ENCODE measurements at places on chromosomes 5 and 9.

DNA sequence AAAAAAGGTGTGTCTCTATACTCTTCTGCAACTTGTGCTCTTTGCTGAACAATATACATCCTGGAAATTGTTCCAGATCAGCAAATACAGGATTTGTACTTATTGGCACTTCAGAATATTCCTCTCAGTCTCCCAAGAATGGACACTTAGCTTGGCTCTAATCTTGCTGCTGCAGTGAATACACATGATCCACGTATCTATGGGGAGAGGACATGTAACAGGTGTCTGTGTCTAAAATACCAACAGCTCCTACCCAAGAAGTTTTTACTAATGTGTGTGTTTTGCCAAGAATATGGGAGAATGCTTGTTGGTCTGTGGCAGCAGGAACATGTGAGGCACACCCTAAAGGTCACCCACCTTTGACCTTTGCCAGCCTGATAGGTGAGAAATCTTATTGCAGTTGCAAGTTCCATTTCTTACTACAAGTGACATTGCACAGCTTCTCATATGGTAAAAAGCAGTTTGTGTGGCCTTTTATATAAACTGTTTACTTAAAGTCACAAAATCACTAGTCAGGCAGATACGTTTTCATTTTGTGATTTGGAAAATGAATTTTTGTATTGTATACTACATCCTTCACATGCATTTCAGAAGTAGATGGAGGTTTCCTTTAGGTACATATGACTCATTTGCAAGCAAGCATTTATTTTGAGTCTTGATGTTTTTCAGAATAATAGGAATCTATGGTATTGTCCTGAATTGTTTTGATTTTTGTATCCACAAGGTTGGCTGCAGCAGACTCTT lies 35.8 kb downstream of the PHF2 start:
- DNase-seq, result no peak

DNA sequence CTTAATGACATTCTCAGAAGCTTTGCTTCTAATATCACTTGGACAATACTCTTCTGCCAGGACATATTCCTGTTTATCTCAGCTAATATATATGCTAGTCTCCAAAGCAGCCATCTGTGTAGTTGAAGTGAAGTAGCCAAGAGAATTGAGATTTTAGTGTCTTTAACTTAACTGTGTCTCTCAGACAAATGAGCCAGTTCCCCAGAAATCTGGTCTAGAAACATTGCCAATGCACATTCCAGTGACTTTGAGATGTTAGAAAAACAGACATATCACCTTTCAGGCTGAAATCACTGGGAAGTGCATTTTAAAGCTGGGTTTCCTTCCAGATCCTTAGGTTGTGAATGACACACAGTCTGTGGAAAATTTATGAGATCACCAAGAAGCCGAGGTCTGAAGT lies 114.6 kb downstream of the MTX3 start:
- DNase-seq, result no peak

- DNase-seq, result no peak
Observed at GRCh38 chr5:147359581-147359980, 124.8 kb downstream of the STK32A start.

DNA sequence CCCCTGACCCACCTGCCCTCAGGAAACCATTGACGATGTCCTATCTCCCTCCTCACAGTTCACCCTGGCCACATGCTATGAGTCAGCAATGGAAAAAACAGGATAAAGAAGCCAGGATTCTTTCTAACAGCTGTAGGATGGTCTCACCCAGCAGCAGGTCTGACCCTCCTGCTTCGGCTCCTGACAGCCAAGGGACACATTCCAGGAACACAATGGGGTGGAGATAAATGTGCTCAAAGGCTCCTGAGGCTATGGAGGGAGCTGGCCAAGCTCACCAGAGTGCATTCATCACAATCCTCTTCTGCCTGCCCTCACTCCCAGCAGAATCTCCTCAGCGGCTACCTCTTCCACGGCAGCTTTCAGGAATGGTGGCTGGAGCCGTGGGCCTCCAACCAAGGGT lies 170.3 kb downstream of the PJA2 start:
- DNase-seq, result no peak

DNA sequence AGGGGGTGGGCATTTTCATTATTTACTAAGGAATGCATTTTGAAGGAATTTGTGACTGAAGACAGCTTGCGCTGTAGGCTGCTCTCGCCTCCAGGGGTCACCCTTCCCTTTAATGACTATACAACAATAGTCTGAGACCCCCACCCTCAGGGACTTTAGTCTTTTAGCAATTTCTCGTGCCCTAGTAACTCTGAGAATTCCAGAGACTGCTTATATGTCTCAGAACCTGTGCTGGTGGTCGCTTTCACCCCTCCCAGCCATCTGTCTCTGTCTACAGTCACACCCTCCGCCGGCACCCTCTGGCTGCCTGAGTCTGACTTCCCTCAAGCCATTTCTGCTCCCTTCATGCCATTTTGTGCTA lies 671.4 kb downstream of the NR2F1-AS1 start:
- DNase-seq, result no peak

- no peak for DNase-seq
Observed at GRCh38 chr5:158473016-158473635, 614.2 kb upstream of the CLINT1 start.

DNA sequence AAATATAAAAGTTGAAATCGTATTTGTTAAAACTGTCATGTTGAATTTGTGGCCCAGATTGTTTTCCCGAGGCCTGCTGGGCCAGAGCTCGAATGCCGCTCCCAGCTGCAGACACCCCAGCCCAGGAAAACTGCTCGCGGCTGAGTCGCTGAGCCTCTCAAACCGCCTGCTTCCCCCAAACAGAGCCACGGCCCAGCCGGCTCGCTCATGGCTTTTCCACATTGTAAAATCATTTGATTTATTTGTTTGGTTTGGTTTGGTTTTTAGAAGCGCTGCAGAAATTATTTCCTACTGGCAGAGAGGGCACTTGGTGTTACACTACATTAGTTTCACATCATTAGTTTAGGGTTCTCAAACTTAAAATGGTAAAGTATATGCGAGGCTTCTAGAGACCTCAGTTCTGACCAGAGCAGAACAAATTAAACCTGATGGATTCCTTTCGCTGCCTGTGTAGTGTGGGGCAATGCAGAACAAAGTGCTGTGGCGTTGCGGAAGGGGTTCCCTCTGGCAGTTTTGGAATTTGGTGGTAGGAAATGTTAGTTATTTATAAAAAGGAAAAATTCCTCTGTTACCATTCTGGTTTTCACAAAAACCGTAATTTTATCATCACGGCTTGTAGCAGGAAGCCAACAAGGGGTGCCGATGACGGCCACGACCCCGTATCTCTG lies 156.5 kb upstream of the PITX1 start:
- no peak for DNase-seq

DNA sequence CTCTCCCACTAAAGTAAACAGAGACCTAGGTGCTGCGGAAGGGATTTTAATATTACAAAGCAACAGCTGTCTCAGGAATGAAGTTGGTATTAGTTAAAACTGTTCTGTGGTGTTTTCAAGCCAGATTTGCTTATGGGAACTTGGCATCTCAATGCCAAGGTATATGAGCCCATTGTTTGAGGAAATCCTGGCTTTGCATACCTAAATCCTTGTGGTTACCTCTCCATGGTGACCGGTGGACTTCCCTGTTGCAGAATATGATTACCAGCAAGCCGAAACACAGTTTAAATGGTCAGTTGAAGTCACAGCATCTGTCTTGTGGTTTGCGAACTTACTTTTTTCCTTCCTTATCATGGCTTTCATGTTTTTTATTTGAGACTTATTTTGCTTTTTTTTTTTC lies 62.3 kb upstream of the TXNDC8 start:
- DNase-seq, result no peak

DNA sequence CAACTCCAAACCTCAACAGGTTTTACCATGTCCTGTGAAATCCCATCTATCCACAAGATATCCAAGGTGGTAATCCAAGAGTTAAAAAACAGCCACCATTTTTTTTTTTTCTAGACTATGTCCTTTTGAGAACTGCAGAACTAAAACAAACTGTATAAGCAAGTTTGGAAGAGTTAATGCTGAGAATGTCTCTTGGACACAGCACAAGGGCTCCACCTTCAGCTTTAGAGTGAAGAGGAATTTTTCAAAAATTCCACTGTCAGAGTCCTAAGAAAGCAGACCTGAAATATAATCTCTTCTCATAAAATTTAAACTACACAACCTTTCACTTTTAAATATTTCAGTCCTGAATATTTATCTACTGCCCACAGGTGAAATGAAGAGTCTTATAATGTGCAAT lies 167.8 kb upstream of the CCNG1 start:
- no peak for DNase-seq

GRCh38 chr5:9888501-9888901 lies 258.4 kb upstream of the TAS2R1 start:
- DNase-seq, result no peak

DNA sequence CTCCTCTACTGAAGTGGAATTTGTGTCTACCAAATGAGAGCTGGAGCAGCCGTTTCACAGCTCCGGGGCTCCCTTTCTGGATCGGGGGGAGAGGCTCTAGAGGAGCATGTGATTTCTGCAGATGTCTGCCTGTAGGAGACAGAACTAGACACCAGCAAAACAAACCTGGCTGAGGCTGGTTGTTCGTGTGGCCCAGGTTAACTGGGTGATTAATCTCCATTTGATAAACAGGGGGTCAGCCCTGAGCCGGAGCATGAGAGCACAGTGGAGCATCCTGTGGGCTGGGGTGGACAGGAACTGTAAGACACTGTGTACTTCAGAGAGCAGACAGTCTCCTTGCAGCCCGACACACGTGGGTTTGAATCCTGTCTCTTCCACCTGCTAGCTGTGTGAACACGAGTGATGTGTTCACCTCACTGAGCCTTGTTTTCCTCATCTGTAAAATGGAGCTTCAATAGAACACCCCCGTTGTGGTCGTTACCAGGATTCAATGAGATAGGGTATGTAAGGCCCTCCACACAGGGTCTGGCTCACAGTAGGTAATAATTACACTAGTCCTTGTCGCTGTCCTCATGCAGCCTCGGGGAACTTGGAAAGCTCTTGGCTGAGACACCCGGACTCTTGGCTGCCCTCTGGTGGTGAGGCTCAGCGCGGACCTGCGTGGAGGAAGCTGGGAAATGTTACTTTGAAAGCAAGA lies 12.9 kb downstream of the CXCL14 start:
- peak; percentile 92 for DNase-seq

DNA sequence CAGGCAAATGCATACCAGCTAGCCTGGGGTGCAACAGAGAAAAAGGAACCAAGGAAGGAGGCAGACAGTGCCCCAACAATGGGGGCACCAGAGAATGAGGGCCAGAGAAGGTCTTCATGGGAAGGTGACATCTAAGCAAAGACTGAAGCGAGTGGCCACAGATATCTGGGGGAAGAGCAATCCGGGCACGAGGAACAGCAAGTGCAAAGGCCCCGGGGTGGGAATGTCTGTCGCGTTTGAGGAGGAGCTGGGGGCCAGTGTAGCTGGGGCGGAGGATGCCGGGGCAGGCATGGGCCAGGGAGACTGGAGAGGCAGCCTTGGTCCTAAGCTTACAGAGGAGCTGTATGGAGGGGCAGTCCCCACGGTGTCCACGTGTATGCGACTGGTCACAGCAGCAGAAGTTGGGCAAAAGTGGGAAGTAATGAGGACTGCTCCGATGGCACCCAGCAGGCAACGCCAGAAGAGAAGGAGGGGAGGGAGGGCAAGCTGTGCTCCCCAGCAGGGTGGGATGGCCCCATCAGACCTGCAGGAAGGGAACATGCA lies 19.1 kb downstream of the EEIG1 start:
- peak; percentile 51 for DNase-seq

GRCh38 chr5:72366324-72366976 lies 46.3 kb downstream of the PTCD2 start:
- peak; percentile 75 for DNase-seq

DNA sequence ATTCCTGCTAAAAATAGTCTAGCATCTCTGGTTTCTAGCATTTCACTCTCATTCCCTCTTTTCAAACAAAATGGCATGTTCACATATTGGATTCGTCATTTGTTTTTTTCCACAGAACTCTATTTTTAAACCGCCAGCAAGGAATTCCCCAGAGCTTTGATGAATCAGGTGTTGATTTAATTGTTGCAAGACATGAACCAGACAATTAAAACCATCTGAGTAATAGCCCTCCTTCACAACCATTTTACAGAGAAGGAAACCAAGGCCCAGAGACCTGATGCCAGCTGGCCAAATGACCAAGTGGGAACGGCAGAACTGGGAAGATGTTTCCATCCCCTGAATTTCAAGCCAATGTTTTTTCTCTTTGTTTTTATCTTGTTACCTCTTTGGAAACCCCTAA lies 167.0 kb downstream of the CAAP1 start:
- no peak for DNase-seq

DNA sequence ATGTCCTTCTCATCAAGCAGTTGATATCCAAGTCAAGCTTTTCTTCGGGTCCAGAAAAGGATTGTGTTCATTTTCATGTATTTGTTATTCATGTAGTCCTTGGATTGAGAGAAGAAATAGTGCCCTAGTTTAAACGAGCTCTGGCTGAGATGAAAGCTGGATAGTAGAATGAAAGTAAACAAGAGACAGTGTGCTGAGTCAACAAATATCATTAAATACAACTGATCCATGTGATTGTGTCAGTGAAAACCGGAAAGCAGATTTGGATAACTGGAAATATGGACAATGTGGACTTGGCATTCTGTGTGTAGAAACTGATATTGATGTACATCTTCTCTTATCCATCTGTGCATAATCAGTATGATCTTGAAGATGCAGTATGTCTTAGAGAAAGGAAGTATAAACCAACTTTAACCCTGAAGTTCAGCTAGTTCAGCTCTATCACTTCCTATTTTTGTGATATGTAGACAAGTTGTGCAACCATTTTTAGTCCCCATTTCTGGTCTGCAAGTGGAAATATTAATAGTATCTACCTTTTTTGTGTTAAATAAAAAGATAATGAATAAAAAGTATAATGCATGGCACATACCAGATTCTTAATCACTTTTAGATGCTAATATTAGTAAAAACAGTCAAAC lies 4.4 kb downstream of the MUSK start:
- DNase-seq, result no peak

All from suprapubic skin (tissue), 4 donors.